ENCODE measurements at places on chromosomes 1 and 21.

DNA sequence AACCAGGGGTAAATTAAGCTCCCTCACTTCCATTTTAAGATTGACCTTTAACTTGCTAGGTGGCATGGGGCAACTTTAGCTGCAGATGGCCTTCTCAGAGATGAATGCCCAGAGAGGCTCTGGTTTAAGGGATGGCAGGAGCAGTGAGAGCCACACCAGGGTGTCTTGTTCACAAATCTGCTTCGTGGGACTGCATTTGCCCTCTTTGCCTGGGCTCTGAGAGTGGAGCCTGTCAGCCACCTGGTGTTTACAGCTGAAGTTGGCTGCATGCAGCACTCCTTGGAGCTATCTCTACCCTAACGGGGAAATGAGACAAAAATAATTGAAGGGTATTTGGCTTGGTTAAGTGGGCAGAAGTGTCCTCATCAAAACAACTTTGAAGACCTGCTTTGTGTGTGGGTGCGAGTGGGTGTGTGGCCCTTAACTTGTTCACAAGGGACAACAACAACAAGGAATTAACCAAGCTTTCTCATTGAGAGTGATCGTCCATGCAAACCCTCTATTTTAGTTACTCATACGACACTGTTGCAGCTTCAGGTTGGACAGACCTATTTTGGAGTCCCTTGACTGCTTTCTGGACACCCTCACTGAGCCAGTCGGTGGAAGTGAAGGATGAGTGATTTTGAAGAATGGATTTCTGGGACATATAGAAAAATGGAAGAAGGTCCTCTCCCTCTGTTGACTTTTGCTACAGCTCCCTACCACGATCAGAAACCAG lies 29.8 kb downstream of the PGM1 start:
- DNase-seq: no peak

DNA sequence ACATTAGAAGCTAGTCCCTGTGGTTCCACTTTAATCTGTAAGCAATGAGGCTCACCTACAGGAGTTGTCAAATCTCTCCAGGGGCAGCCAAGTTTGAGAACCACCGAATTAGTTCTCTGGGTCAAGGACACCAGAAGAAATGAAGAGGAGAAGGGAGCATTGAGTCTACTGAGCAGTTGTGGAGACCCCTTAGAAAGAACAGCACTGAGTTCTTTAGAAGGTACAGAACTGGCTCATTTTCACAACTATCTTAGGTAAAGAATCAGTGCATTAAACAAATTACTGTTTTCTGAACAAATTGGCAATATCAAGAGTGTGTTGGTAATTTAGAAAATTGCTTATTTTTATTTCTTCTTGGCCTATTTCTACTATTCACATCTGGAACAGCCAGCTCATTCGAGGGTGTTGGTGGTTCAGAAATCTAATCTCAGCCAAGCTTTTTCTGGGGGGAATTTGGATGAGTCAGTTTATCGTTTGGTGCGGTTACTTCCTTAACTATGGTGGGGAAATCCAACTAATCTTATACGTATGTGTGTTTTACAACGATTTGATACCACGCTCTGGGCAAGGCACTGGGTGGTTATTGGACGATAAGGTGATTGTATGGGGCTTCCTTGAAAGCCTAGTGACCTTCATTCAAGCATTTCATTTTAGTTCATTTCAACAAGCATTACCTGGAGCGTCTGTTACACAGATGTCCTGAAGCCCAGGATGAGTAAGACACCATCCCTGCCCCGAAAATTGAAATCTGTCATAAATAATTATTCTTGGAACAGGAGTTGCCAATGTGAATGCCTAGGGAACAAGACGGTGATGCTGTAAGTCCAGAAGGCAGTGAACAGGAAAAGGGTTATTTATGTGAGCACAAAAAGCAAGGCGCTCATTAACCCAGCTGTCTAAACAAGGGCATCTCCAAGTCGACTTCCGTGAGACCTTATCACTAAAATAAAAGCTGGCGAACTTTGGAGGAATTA lies 52.0 kb upstream of the TMPRSS2 start:
- no peak for DNase-seq

GRCh38 chr1:240682166-240682858 lies 70.4 kb upstream of the GREM2 start:
- DNase-seq: no peak

GRCh38 chr1:72432645-72433267 lies 150.4 kb upstream of the NEGR1 start:
- no peak for DNase-seq

GRCh38 chr1:92599184-92599583 lies 112.5 kb upstream of the GFI1 start:
- DNase-seq: no peak

GRCh38 chr21:46213620-46214286 lies 14.8 kb downstream of the LSS start:
- DNase-seq: no peak

DNA sequence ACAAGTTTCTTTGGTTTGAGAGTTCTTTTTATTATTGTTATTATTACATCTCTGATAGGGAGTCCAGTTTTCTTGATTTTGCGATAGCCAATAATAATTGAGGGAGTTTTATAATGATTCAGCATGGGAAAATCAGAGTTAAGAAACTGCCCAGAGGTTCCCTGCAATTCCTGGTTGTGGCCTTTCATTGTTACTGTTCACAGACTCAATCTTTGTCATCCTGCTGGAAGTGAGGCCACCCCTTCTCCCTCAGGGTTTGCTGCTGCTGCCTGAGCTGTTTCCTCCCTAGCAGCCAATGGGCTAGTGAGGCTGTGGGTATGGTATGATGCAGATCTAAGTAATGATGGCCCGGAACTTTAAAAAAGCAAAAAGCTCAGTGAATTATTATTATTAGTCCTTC lies 50.2 kb upstream of the TACSTD2 start:
- DNase-seq: no peak

- no peak for DNase-seq
Measured at GRCh38 chr1:203507759-203508158, 13.8 kb downstream of the OPTC start.

DNA sequence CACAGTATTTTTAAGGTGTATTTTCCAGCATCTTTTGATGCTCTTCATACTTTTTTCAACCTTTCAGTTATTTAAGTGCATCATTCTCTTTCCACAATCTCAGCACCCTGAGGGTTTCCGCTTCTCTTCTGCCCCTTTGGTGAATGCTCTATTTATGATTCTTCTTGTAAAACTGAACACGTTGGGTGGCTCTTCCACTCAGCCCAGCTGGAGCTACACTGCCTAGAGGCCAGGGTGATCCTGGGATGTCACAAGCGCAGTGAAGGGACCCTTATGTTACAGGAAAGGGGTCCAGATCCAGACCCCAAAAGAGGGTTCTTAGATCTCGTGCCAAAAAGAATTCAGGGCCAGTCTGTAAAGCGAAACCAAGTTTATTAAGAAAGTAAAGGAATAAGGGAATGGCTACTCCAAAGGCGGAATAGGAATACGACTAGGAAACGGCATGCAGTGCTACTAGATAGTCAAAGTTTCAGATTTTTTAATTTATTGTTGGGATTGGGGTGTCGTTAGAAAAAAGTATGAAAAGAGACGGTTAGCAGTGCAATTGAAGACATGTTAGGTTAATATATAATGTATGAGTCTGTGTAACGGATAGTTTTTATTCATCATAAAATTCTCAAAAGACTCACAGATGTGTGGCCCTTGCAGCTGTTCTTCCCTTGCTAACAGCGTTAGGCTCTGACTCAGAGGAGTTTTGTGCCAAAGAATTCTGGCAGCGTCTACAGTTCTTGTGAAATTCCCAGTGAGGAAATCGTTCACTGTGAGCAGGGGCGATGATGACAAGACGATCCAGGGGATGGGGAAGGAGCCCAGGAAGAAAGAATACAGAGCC lies 14.4 kb upstream of the ERVH48-1 start:
- no peak for DNase-seq

DNA sequence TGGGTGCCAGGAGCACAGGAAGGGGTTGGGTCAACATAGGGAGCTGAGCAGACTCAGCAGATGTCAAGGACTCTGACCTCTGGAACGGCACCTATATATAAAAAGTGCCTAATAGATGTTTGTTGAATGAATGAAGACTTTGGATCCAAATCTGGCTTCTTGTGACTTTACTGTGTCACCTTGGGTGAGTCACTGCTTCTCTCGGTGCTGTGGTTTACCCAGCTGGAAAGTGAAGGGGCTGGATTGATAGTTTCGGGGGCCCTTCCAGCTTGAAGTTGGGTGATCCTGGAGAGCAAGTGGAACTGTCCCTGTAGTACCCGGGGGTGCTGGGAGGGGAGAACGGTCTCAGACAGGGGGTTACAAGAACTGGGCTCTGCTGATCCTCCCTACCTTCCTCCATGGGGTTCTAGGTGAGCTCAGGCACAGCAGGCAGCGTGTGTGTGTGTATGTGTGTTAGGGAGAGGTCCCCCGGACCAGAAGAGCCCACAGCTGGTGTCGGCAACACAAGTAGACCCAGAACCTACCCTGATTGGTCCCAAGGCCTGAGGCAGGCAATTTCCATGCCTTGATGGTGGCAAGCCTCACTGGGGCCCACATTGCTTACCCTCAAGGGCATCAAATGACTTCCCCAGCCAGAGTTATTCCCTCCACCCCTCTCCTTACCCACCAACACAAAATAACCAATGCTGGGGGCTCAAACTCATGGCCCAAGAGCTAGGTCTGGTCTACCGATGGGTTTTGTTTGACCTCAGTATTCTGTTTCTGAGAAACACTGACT lies 5.5 kb upstream of the PADI1 start:
- no peak for DNase-seq

- no peak for DNase-seq
Measured at GRCh38 chr1:206575894-206576737, 36.1 kb downstream of the EIF2D start.

GRCh38 chr21:39612233-39613040 lies at the start of gene B3GALT5:
Gene B3GALT5 (plus strand): TSS chr21:39612940. CDS start chr21:39660560, 47,620 bp downstream.
- DNase-seq: no peak

- no peak for DNase-seq
Measured at GRCh38 chr1:72186733-72187307, 95.5 kb downstream of the NEGR1 start.

- peak; percentile 42 for DNase-seq
Measured at GRCh38 chr1:39105061-39105840, 79.1 kb downstream of the NDUFS5 start.

GRCh38 chr1:23174426-23175110 lies 5.9 kb upstream of the LUZP1 start:
- no peak for DNase-seq

- DNase-seq: no peak
Measured at GRCh38 chr1:112304126-112304525, 91.9 kb upstream of the CTTNBP2NL start.

DNA sequence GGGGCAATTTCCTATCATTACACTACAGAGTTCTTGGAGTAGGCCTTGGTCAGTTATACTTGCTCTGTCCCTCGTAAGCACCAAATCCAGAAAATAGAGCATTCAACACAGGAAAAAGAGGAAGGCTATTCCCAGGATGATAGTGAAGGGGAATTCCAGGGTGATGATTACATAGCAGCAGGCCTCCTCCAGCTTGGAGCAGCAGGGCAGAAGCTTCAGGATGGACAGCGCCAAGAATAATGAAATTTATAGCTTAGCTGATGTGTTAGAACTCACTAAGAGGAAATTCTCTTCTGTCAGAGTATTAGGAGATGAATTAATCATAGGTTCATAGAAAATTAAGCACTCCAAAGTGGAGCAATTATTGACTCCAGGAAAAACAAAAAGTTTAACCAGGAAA lies 10.8 kb upstream of the SMAP2 start:
- no peak for DNase-seq

GRCh38 chr21:43578677-43579303 lies 80.5 kb downstream of the HSF2BP start:
- no peak for DNase-seq

GRCh38 chr1:203713125-203713524 lies 51.9 kb upstream of the LAX1 start:
- DNase-seq: no peak

DNA sequence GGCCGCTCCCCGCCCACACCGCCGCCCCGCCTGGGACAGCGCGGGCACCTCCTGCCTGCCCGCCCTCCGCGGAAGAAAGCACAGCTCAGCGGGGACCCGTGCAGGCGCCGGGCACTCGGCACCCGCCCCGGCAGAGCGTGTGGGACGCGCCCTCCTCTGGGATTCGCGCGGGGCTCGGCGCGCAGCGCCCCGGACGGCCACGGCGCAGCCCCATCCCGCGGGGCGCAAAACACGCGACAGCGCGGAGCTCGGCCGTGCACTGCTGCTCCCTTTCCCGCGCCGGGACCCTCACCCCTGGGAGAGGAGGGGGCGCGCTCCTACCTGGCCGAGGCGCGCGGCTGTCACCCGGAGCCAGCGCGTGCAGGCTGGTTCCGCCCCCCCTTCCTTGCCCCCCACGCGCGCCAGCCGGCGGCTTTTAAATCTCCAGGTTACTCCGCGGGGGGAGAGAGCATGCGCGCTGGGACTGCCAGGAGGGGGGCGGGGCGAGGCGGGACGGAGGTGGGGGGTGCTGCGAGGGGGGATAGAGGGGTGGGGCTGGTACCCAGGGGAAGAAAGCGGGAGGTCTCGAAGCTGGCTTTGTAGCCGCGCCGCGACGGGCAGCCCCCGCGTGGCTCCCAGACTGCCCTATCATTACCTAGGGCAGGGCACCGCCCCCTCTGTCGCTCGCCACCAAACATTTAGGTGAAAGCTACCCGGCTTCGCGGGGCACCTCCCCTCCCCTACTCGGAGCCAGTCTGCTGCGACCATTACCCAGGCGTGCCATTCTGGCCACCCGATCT lies at the start of gene SLC45A3:
Gene SLC45A3 (minus strand): TSS at position 437 of the 779 bp plus-strand sequence. CDS start 15,853 bp downstream, outside the sequence.
- DNase-seq: no peak
